NCI-H1694 treated with DMSO at 0.1 percent for 48 hours (cell line): ENCODE measurements at places on chromosomes 2 and 18.
A peak's percentile ranks its signal among the peaks of the same experiment; 100 is the strongest.

GRCh38 chr2:217993138-217993537, 9.7 kb downstream of the TNS1 start:
- no peak for DNase-seq

- DNase-seq = no peak
Measured at GRCh38 chr2:14761118-14761517, 128.6 kb downstream of the LRATD1 start.

GRCh38 chr2:235514627-235515363, 21.0 kb downstream of the AGAP1 start:
- DNase-seq = no peak

GRCh38 chr2:56357655-56358295, 174.0 kb downstream of the CCDC85A start:
- peak; percentile 17 for DNase-seq

GRCh38 chr2:134581877-134582546, 136.8 kb downstream of the TMEM163 start:
- DNase-seq = no peak

DNA sequence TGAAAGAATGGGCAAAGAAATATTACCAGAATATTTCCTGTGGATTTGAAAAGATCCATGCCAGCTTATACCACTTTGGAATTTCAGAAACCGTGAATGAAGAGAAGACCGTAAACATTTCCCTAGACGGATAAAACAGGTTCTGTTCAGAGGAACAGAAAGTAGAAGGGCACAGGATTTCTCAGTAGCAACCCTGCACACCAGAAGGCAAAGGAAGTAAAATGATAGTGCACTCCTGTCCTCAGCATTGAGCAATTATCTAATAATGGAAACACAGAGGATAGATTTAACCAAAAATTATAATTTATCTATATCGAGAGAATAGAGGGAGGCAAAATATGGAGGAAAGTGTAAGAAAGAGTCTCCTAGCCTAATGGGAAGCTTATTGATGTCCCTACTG, 87.0 kb upstream of the ITGA6 start:
- DNase-seq = no peak

GRCh38 chr2:30321466-30321865, 90.1 kb downstream of the LBH start:
- no peak for DNase-seq

- no peak for DNase-seq
Measured at GRCh38 chr2:11915650-11916049, 169.2 kb downstream of the LPIN1 start.

- no peak for DNase-seq
Measured at GRCh38 chr18:29008809-29009208, 831.9 kb upstream of the CDH2 start.

GRCh38 chr2:20609349-20609994, 41.4 kb downstream of the HS1BP3 start:
- peak; percentile 78 for DNase-seq

DNA sequence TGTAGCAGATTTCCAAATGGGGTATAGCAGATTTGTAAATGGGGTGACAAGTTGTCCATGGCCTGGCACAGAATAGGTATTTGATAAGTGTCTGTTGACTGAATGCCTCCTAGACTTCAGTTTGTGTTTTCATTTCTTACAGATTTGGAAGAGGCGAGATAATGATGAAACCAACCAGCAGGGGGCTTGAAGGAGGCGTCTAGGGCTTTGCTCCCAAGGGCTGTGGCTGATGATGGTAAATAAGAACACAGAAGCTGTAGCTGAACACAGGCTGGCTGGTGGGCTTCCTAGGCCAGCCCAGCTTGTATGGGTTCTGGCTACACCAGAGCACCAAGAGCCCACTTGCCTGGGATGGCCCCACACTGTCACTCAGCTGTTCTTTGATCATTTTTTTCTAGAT, 19.4 kb downstream of the SFTPB start:
- DNase-seq = no peak

DNA sequence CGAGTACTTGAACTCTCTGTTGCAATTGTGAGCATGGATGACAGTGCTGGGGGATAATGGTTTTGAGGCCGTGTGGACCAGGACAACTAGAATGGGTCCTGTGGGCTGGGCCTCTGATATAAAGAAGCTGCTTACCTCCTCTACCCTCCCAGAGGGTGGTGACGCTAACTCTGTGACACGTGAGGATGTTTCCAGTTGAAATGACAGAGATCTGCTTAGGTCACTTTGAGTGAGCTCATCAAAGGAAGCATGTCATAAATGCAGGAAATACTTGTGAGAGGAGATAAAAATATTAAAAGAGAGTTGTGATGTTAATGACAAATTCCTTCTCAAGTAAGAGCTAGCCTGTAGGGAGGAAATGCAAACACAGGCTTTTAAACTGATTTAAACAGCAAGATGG, 16.4 kb downstream of the RMC1 start:
- DNase-seq = no peak

GRCh38 chr18:32552421-32553030, 81.8 kb upstream of the GAREM1 start:
- DNase-seq = peak; percentile 4

DNA sequence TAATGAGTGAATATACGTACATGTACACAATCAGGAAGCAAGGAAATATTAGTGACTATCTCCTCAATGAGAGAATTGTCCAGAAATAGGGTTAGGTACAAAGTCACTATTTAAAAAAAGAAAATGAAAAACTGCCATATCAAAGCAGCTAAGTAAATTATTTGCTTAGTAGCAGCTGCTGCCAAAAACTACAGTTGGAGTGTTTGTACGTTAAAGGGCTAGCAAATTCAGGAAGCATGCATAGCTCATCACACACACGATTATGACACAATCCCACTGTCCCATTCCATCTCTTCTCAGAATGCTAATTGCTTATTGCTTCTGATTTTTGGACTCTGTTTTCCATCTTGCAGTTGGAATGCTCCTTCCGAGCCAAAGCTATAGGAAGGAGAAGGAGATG, 2012.5 kb upstream of the LRRTM1 start:
- DNase-seq = peak; percentile 8

GRCh38 chr2:215698566-215698965, 262.7 kb upstream of the FN1 start:
- DNase-seq = no peak

- no peak for DNase-seq
Measured at GRCh38 chr2:150136893-150137292, 350.6 kb downstream of the RND3 start.

DNA sequence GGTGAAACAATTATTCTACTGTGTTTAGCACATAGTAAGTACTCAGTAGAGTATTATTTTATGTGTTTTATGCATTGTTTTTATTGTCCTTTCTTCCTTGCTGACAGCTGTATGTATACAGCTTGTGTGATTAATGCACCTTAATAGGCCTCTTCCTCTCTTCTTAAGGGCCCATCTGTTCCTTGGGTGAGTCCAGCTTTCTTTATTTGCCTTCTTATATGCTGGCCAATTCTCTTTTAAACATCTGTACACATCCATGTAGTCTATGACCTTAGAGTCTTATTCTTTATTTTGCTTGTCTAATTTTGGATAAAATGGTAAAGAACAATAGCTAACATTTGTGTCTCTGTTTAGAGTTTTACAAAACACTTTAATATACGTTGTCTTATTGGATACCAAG, 333.7 kb upstream of the MEIS1 start:
- no peak for DNase-seq
